ENCODE measurements at places on chromosomes 1 and 21.

- DNase-seq: no peak
Measured at GRCh38 chr1:83829106-83829505, 169.8 kb downstream of the TTLL7 start.

GRCh38 chr1:80457409-80457808, 1343.3 kb upstream of the ADGRL2 start:
- no peak for DNase-seq

DNA sequence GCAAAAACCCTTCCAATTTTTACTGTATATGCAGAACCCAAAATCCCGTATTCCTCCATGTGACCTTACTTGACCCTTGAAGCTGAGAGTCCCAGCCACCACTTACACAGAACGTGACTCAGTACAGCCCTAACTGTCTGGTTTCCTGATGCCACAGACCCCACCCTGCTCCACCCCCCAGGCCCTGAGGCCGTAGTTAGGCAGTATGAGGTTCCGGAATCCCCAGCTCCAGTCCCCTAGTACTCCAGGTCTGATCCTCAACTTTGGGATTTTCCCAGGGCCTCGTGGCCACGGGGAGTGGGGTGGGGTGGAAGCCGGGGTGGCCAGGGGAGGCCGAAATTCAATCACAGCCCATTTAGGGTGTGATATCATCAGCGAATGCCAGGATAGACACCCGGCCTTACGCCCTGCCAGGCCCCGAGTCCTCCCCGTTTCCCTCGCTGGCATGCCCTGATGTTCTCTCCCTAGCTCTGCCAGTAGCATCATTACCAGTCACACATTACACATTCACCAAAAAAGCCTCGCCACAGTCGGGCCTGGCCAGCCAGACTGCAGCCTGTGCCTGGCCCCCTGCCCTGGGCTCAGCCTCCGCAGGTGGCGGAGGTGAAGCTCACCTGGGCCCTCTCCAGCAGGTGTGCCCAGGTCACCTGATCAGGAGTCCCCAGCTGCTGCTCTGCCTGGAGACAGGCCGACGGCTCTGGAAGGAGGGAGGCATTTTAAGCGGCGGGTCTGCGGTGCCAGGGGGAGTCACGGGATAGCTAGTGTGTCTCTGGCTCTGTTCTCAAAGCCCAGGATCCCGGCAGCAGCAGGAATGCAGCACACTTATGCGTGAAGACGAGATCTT, 70.8 kb downstream of the SCCPDH start:
- DNase-seq: no peak

DNA sequence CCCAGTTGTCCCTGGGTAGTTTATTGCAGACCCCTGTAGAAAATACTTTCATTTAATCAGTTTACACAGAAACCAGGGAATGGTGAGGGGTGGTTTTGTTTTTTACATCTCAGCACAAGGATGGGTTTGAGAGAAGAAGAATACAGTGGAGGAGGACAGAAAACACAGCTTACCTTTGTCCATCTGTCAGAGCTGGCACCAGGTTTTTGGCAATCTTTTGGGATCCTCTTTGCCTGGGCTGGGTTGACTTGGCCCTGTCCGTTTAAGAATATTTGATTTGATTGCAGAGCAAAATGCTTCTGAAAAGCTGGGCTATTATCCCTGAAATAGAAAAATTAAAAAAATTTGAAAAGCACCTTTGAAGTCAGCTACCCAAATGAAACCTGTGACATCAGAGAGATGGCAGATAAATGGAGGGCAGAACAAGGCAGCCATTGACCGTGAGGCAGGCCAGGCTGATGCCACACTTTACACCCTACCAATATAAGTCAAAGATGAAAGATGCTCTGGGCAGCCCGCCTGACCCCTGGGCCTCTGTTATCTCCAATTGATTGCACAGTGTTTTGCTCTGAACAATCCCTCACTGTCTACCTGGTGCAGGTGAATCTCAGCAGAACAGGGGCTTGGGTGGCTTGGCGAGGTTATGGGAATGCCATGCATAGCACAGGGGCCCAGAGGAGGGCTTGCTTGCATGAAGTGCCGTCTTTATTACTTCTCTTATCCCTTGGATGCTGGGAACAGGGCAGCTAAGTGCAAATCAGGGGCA, 218.8 kb downstream of the LMX1A start:
- DNase-seq: no peak

DNA sequence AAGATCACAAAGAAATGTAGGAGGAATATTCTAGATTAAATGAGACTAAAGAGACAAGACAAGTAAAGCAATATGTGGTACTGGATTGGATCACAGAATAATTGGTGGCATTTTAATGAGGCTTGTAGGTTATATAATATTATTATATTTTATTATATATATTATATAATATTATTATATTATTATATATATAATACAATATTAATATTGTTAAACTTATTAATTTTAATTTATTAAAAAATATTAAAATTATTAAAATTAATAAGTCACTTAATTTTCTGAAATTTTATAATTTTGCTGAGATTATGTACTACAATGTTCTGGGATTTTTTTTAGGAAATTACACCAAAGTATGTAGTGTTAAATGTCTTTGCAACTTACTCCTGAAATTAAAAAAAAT, 311.9 kb downstream of the COL11A1 start:
- no peak for DNase-seq

DNA sequence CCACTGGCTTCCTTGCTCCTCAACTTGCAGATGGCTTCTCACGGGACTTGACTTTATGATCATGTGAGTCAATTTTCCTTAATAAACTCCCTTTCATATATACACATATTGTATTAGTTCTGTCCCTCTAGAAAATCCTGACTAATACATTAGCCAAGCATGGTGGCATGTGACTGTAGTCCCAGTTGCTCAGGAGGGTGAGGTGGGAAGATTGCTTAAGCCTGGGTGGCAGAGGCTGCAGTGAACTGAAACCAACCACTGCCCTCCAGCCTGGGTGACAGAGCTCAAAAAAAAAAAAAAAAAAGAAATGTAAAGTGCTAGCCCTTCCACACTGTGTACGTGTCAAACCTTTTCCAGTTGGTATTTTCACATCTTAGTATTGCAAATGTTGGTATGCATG, 857.0 kb downstream of the LTN1 start:
- no peak for DNase-seq

DNA sequence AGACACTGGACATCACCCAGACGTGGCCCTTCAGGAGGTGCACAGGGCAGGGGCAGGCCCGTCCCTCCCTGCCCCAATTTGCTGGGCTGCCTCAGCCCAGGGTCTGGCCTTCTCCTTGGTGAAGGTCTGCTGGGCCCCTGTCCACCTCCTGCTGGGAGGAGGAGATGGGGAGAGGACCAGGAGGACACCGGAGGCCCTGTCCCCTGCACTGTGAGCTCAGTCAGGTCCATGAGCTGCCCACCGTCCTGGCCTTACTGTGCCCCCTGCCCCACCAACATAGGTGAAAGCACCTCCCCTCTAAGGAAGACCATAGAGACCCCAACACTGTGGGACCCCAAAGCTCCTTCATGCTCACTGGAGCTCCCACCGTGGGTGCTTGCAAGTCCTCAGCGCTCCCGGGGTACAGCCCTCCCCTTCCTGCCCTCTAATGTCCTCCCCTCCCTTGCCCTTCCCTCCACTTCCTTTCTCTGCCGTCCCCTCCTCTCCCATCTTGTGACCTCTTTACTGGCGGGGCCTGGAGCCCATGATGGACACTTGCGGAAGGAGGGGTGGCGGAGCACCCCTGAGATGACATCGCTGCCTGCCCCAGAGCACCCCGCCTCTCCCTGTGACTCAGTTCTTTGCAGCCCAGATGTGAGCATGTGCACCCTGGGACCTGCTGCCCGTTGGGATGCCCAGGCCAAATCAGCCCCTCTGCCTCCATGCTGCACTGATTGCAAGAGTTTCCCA, 4.6 kb downstream of the LRRC3 start:
- DNase-seq: no peak

GRCh38 chr1:51962486-51963356, 27.8 kb downstream of the RAB3B start:
- no peak for DNase-seq

DNA sequence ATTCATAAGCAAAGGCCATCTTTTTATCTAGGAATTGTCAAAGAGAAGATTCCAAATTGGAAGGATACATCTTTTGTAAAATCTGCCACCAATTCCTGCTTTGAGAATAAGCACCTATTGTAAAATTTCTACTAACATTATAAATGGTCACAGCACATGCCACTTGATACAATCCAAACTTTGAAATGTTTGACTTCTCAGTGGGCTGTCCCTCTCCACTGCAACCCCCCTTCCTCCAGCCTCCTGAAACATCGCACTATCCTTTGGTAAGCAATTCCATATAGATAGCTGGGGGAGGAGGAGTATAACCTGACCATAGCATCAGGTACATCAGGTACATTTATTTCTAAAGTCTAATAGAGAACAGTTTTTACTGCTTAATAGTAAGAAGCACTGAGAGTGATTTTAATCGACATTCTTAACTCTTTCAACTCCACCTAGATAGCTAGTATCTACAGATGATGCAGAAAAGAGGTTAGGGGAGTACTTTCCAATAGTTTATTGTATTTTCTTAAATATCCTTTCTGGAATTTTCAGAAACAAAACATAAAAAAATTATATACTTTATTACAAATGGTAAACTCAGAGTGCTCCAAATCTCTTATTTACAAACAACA, 2.9 kb downstream of the JUN start:
- DNase-seq: peak; percentile 44

- DNase-seq: peak; percentile 55
Measured at GRCh38 chr1:26696654-26697430, 1.0 kb downstream of the ARID1A start.

DNA sequence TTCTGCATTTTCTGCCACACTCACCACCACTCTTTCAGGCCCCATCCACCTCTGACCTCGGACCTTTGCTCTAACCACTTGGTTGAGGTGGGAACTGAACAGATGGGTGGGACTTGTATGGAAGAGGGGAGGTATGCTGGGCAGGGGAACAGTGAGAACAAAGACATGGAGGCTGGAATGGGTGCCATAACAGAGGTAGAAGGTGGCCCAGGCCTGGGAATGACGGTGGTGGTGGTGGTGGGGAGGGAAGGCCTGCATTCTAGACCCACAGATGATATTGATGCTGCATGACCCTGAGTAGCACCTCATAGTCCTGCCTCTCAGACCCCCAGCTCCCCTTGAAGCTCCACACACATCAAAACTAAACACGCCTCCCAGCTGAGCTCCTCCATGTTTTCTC, 5.2 kb upstream of the CSF3R start:
- no peak for DNase-seq

- DNase-seq: no peak
Measured at GRCh38 chr1:37146071-37146470, 111.8 kb upstream of the GRIK3 start.

GRCh38 chr1:241706257-241706656, 54.2 kb downstream of the WDR64 start:
- DNase-seq: no peak

DNA sequence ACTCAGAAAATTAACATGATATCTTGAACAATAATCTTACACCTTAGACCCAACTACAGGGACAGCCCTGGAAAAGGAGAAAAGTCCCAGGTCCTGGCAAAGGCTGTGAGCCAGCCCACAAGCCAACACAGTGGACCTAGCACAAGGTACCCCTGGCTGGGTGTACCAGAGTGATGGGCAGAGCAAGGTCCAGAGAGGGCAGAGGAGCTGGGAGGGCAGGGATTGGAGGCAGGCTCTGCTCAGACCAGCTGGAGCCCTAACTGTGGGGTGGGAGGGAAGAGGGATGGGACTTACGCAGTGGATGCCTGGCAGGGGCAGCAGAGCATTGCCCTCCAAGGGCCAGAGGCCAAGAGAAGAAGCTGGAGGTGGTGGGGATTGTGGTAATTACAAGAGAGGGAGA, 101.6 kb downstream of the KCND3 start:
- no peak for DNase-seq

- DNase-seq: no peak
Measured at GRCh38 chr21:14454016-14455009, 71.4 kb upstream of the HSPA13 start.

DNA sequence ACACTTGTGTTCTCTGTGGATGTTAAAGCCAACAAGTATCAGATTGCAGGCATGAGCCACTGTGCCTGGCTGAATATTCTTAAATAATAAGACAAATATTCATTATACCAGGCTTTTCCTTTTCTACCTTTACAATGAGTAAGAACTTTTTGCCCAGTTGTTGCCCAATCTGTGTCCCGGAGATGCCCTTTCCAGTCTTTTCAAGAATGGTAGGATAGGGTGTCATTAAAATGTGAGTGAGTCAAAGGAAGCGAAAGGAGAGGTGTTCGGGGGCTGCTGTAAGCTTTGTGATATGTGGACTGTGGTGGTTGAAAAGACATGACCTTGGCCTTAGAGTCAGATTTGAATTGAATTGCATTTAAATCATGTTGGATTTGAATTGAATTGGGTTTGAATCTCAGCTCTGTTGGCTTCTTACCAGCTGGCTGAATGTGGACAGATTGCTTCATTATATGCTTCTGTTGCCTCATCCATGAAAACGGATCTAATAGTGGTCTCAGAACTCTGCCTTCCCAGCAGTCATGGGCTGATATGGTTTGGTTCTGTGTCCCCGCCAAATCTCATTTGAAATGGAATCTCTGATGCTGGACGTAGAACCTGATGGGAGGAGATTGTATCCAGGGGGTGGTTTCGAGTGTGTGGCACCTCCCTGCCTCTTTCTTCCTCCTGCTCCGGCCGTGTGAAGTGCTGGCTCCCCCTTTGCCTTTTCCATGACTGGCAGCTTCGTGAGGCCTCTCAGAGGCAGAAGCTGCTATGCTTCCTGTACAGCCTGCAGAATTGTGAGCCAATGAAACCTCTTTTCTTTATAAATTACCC, 22.7 kb upstream of the AADACL3 start:
- no peak for DNase-seq

DNA sequence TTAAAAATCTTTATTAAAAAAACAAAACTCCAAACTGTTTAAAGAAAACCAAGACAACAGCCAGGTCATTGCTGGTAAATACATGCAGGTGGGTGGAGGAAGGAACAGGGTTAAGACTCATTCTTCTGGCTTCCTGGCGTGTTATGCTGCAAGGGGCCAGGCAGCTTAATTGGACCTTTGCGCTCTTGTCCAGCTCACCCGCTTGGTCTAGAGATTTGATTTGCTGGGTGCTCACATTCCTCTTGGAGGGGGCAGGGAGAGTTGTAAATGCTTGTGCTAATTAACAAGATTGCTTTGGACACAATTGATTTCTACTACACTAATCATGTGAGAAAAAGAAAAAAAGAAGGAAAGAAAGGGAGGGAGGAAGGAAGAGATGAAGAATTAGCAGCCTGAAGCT, 10.5 kb downstream of the CEP104 start:
- DNase-seq: no peak

DNA sequence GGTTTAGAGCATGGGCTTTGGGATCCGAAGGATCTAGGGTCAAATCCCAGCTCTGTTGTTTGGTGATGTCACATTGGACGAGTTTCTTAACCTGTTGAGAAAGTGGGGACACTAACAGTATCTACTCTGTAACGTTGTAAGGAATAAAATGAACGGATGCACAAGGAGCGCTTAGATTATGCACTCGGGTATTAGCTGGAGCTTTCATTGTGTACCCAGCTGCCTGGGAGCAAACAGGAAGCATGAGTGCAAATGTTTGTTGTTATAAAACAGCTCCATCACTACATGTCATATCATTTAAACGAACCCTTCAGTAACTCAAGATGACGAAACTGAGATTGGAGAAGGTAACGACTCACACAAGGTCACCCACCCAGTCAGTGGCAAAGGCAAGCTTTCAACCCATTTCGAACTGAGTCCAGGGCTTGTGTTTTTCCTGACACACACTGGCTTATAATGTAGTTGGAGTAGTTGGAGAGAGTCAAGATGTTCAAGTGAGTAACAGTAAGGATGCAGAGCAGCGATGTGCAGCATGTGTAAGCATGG, 16.2 kb upstream of the SLC6A17 start:
- DNase-seq: no peak

GRCh38 chr1:46181343-46182260, 5.3 kb upstream of the P3R3URF start:
- DNase-seq: no peak

- no peak for DNase-seq
Measured at GRCh38 chr1:44347280-44347679, 7.8 kb downstream of the ERI3 start.

Data from effector memory CD4-positive, alpha-beta T cell (primary cell).